ENCODE measurements at places on chromosomes 1 and 21.

DNA sequence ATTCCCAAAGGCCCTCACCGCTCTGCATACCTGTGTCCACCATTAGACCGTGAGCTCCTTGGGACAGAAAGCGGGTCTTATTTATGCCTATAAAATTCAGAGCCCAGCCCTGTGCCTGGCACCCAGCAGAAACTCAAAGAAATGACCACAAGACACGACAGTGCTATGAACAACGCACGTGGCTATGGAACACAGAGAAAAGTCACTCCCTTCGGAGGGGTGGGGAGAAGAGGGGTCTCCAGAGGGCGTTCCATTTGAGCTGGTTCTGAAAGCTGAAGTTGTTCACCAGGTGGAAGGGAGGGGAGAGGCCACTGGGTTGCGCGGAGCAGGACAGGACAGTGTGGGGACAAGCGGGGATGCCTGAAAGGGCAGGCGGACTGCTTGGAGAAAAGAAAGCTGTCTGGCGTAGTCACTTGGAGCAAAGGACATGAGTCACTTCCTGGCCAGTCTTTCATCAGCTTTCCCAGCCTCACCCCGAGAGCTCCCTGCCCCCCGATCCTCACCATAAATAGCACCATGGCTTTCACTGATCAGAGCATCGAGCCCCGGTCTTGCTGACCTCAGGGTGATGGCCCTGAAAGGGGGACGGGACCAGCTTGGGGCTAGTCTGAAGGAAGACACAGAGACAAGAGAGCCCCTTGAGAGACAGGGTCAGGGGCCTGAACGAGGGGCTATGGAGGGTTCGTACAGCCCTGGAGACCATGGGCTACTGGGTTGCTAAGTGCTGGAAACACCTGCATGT lies 28.5 kb downstream of the ECE1 start:
- no peak for DNase-seq

GRCh38 chr1:70008660-70009059 lies 196.7 kb downstream of the LRRC40 start:
- no peak for DNase-seq

DNA sequence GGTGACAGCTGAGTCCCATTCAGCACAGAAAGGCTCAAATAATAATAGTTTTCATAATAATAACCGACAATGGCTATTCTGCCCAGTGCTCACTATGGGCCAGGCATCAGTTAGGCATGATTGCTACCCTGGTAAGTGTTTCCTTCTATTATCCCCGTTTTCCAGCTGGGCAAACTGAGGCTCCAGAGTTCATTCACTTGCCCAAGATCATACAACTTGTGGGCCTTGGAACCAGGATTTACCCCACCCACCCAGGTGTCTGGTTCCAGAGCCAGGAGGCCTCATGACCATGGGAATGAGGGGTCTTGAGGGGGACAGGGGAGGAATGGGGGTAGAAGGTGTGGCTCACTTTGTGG lies 518 bp downstream of the PLOD1 start:
- DNase-seq, result no peak

DNA sequence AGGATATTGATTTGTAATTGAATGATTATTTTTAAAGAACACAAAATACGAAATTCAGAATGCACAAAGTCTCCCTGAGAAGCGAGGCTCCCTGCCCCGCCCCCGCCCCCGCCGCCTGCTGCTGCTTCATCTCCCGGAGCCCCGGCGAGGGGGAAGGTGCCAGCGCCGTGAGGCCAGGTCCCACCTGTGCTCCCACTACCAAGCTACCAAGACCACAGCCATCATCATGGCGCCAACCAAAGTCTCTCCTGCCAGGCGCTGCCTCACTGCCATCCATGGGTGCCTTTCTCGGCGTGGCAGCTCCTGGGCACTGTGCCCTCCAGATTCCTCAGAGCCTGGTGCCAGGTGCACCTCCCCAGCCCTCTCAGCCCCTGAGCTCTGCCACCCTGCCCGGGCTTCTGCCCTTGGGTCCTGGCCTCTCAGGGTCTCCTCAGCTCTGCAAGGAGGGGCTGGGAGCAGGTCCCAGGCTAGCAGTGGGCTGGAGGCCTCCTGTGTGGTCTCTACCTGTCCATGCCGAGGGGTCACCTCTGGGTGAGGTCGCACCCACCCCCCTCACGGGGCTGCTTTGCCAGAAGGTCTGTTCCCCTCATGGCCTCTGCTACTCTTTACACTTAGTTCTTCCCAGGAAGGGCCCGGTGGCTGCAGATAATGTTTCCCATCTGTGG lies 29.4 kb upstream of the TTC34 start:
- DNase-seq, result no peak

GRCh38 chr1:209526137-209526536 lies 57.4 kb upstream of the CAMK1G start:
- DNase-seq, result no peak

DNA sequence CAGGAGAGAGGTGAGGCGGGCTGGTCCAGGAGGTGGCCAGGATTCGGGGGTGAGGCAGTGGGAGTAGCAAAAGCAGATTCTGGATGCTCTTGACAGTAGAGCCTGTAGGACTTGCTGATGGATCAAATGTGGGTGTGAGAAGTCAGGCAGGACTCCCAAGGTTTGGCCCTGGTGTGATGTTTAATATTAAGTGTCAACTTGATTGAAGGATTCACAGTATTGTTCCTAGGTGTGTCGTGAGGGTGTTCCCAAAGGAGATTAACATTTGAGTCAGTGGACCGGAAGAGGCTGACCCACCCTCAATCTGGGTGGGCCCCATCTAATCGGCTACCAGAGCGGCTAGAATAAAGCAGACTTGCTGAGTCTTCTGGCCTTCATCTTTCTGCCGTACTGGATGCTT lies 6.8 kb upstream of the RAB4A start:
- DNase-seq, result no peak
